Placental epithelial cell (primary cell): ENCODE measurements at places on chromosomes 6 and 20. TPM values are rescaled to one million over a fixed set of nuclear protein-coding genes. Genes with fewer than 3 reads are reported as not detected.

Gene RSPH4A
- under 0.01 and 0.22 TPM in 2 replicates for total RNA-seq

Gene CAP2
- 2.7 and 8.4 TPM in 2 replicates for total RNA-seq

Gene DPM1
- total RNA-seq = 35.3 and 53.2 TPM in 2 replicates

Gene OR12D3
- total RNA-seq = not detected in 2 replicates

Gene TSBP1
- not detected in 2 replicates for total RNA-seq

Gene CST7
- not detected in 2 replicates for total RNA-seq

Gene TCP11
- 0.43 and 1.6 TPM in 2 replicates for total RNA-seq

Gene TSPO2
- not detected in 2 replicates for total RNA-seq

Gene FOXC1
- 5.1 and 10.2 TPM in 2 replicates for total RNA-seq

Gene AVP
- total RNA-seq = not detected in 2 replicates

Gene MUC22
- 0.11 TPM in 1 of 2 replicates, not detected in the other for total RNA-seq

Gene PTPN1
- total RNA-seq = 21.6 and 31.7 TPM in 2 replicates

Gene RIPPLY2
- not detected in 2 replicates for total RNA-seq

Gene MTHFD1L
- total RNA-seq = 35.3 and 43.2 TPM in 2 replicates

Gene AIF1
- not detected in 2 replicates for total RNA-seq

Gene SAYSD1
- 17.3 and 23.1 TPM in 2 replicates for total RNA-seq

Gene RBPJL
- not detected in 2 replicates for total RNA-seq

Gene COL10A1
- under 0.01 TPM in 1 of 2 replicates, not detected in the other for total RNA-seq

Gene BPIFB1
- total RNA-seq = not detected in 2 replicates

Gene SMOC2
- not detected in 2 replicates for total RNA-seq
